Effector memory CD4-positive, alpha-beta T cell (primary cell): ENCODE measurements at places on chromosomes 5 and 9.

DNA sequence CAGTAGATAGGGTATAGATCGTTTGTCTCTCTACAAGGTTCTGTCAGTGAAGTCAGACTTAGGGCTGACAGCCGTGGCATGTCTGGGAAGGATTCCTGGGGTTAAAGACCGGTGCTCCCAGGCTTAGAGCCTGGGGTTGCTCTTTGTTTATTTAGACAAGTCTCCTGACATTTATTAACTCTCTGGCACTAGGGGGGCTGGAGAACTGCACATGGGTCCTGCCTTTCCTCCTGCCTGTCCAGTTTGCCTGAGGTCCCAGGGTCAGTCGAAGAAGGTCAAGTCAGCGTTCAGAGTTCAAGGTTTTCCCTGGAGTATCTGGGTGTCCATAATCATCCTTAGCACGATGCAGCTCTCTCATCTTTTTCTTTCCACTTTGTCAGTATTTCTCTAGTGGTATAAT is 5.6 kb downstream of the EGFLAM start:
- H3K4me1 ChIP-seq, result no peaks in the 10 kb centered on the region
- H3K4me3 ChIP-seq, result no peak overlapping the region
- no peaks in the 10 kb centered on the region for H3K27me3 ChIP-seq
- DNase-seq, result no peak
- no peak overlapping the region for H3K27ac ChIP-seq

DNA sequence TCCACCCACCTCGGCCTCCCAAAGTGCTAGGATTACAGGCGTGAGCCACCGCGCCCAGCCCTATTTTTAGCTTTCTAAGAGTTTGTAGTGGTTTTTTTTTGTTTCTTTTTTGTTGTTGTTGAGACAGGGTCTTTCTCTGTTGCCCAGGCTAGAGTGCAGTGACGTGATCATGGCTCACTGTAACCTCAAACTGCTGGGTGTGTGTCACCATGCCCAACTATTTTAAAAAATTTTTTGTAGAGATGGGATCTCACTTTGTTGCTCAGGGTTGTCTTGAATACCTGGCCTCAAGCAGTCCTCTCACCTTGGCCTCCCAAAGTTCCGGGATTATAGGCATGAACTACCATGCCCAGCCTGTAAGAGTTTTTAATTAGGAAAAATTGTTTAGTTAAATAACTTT is 145.3 kb upstream of the SH3GL2 start:
- H3K36me3 ChIP-seq, result no peaks in the 10 kb centered on the region
- no peak overlapping the region for H3K27ac ChIP-seq
- DNase-seq, result no peak

DNA sequence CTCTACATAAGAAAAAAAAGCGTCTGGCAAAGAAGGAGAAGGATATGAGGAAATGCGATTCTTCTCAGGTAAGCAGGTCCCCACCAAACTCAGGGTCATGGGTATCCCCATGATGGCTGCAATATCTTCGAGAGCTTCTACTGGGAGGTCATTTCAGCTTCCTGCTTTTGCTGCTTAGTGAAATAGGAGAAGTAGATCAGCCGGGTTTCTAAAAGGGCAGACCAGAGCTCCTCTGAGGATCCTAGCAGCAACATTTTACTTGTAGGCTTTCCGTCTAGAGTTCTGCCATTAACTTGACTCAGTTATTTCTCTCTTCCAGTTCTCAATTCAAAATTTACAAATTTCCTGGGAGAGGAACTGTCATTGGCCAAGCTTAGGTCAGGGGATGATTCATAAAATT is 134.7 kb downstream of the DPYSL3 start:
- no peak for DNase-seq
- H3K4me3 ChIP-seq, result no peak overlapping the region
- no peaks in the 10 kb centered on the region for H3K27me3 ChIP-seq
- H3K4me1 ChIP-seq, result no peaks in the 10 kb centered on the region
- no peaks in the 10 kb centered on the region for H3K36me3 ChIP-seq
- no peak overlapping the region for H3K27ac ChIP-seq

- H3K4me1 ChIP-seq, result no peaks in the 10 kb centered on the region
- no peak overlapping the region for H3K4me3 ChIP-seq
- H3K27me3 ChIP-seq, result no peaks in the 10 kb centered on the region
These were observed 64.1 kb downstream of the PLAC8L1 start for GRCh38 chr5:146041180-146041789.

- H3K27me3 ChIP-seq, result no peaks in the 10 kb centered on the region
- no peaks in the 10 kb centered on the region for H3K4me1 ChIP-seq
- no peaks in the 10 kb centered on the region for H3K36me3 ChIP-seq
- H3K27ac ChIP-seq, result no peak overlapping the region
- no peak overlapping the region for H3K4me3 ChIP-seq
These were observed 136.4 kb upstream of the TAS2R1 start for GRCh38 chr5:9766581-9766980.

GRCh38 chr5:112385566-112385965 is 33.5 kb downstream of the EPB41L4A start:
- H3K36me3 ChIP-seq, result no peaks in the 10 kb centered on the region
- DNase-seq, result no peak
- H3K4me3 ChIP-seq, result no peak overlapping the region
- no peaks in the 10 kb centered on the region for H3K4me1 ChIP-seq

DNA sequence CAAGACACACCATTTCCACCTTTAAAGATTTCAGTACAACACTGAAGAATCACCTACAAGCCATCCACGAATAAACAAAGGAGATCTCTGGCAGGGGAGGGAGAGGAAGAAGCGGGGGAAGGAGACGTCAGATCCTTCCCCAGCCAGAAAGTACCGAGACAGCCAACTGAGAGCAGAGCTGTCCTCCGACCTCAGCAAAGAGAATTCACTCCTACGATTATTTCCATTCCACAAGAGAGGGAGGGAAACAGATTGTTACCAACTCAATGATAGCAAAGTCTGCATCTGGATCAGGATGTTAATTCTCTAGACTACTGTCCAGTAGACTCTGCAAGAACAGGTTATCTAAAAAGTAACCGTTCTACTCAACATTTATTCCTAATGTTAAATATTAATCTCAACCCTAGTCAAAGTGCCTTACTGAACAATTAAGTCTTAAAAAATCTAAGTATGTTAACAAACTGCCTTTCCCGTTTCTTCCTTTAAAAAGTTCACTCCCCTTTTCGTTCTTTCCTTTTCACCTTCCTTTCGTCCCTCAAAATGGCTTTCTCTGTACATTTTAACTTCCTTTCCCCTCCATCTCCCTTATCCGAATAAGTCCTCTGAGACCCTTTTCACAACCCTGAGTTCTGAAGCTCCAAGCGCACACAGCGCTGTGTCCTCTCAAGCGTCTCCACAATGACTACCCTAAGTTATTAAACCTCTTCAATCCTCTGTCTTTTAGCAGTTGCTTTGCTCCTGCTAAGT is 1.4 kb downstream of the CHD1 start:
- peak overlapping the region; percentile 90 for H3K4me3 ChIP-seq
- no peaks in the 10 kb centered on the region for H3K27me3 ChIP-seq
- DNase-seq, result peak; percentile 64
- H3K36me3 ChIP-seq, result peaks cover 33% of the 10 kb centered on the region

GRCh38 chr5:151264113-151264512 is 11.1 kb downstream of the GM2A start:
- H3K27ac ChIP-seq, result no peak overlapping the region
- no peak overlapping the region for H3K4me3 ChIP-seq
- H3K4me1 ChIP-seq, result no peaks in the 10 kb centered on the region
- H3K36me3 ChIP-seq, result peaks cover 18% of the 10 kb centered on the region

DNA sequence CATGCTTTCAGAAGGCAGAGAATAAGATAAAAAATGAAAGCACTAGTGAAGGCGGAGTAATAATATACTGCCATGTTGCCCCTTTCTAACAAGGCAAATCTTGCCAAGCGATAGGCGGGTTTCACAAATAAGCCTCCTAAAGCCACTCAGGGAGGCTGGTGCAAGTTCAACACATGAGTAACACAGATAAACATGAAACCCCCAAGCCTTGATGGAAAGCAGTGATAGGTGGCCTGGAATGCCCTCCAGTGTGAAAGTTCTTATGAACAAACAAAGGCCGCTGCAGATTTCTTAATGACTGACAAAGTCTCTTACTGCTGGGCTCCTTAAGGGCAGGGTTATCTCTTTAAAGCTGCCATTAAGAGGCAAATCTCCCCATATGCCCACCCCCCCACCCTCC is 154.7 kb downstream of the ZDHHC21 start:
- H3K27ac ChIP-seq, result no peak overlapping the region
- H3K4me3 ChIP-seq, result no peak overlapping the region
- no peak for DNase-seq
